ENCODE measurements at places on chromosomes 5 and 9.

- no peak for DNase-seq
These were observed 6.0 kb downstream of the RALGDS start for GRCh38 chr9:133114886-133115603.

DNA sequence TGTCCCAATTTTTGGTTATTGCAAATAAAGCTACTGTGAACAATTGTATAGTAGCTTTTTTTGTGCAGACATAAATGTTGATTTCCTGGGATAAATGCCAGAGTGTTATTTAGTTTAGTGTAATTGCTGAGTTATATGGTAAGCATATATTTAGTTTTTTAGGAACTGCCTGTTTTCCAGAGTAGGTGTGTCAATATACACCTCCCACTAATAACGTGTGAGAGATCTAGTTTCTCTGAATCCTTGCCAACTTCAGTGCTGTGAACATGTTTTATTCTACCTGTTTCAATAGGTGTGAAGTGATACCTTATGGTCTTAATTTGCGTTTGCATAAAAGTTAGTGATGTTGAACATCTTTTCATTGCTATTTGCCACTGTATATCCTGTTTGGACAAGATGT lies 9.1 kb upstream of the OR2S2 start:
- DNase-seq: no peak

DNA sequence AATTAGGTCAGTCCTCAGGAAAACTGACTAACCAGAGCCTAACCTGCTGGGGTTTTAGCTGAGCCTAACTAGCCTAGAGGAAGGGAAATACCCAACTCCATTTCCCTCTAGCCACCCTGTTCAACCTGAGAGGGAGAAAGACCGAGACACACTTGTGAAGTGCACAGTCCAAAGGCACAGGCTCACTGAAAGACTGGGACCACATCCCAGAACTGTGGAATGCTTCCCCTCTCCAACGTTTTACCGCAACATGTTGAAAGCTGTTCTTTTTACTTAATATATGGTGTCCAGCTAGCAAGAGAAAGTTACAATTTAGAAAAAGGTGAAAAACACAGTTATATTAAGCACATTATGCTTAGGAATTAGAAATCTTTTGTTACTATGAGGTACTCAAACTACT lies 76.8 kb upstream of the SIMC1 start:
- no peak for DNase-seq

- no peak for DNase-seq
These were observed 126.0 kb downstream of the STK32A start for GRCh38 chr5:147360816-147361215.

DNA sequence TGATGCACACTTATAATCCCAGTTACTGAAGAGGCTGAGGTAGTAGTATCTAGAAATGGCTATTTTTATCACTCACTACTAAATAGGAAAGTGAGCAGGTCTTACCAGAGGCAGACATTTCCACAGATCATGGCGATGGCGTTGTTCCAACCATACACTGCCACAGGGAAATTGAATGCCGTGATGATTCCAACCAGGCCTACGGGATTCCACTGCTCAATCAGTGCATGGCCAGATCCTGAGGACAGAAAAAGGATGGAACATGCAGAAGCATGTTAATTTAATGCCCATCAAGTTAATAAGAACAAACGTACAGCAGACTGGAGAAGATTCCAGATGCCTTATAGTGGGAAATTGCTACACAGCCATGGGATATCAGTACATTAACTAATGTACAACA lies 18.0 kb downstream of the ALDH7A1 start:
- DNase-seq: no peak

DNA sequence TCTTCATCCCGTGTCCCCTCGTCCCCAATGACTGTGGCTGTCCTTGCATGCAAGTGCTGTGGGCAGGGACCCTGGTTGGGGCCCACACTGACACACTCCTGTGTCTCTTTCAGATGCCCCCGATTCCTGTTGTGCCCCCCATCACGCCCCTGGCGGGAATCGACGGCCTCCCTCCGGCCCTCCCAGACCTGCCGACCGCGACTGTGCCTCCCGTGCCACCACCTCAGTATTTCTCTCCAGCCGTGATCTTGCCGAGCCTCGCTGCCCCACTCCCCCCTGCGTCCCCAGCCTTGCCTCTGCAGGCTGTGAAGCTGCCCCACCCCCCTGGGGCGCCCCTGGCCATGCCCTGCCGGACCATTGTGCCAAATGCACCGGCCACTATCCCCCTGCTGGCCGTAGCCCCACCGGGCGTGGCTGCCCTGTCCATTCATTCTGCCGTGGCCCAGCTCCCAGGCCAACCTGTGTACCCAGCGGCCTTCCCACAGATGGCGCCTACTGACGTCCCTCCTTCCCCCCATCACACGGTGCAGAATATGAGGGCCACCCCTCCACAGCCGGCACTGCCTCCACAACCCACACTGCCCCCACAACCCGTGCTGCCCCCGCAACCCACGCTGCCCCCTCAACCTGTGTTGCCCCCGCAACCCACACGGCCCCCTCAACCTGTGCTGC lies 75.0 kb downstream of the WNK2 start:
- no peak for DNase-seq

DNA sequence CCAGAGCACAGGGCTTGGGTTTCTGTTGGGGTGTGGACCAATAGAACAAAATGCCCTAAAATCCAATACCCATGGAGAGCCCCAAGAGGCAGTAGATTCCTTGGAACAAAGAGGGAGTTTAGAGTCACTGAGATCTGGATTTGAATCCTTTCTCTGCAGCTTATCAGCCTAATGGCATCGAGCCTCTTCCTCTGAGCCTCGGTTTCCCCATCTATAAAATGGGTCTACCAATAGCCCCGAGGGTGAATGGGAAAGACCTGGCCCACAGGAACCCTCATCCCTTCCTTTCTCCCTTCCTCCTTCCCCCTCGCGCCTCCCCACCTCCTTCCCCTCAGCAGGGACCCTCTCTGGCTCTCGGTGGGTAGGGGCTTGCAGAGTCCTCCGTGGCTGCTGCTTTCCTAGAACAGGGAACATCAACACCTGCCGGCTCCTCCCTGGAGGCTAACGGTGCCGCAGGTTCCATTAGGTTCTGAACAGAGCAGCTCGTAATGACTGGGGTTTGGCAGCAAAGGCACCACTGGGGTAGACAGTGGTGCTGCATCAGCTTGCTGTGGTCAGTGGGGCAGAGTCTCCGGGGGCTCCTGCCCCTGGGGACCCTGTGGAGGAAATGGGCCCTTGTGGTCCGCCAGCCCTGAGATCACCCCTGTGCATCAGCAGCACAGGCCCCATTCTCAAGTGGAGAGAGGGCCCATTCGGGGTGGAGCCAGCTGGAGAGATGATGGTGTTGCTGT lies 40.3 kb downstream of the NEK6 start:
- DNase-seq: no peak

- no peak for DNase-seq
These were observed 8.1 kb downstream of the MCIDAS start for GRCh38 chr5:55218967-55219366.

DNA sequence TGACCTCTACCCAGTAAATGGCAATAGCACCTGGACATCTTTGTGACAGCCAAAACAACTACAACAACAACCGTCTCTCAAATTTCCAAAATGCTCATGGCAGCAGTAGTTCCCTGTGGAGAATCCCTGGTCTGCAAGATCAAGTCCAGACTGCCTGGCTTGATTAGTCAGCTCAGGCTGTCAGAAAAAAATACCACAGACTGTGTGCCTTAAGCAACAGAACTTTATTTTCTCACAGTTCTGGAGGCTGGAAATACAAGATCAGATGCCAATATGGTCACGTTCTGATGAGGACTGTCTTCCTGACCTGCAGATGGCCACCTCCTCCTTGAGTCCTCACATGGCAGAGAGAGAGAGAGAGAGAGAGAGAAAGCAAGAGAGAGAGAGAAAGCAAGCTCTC lies 52.3 kb upstream of the MOCS2 start:
- no peak for DNase-seq

- DNase-seq: no peak
These were observed 1039.9 kb downstream of the TLE1 start for GRCh38 chr9:80649496-80649895.

- no peak for DNase-seq
These were observed 18.1 kb upstream of the RGMB start for GRCh38 chr5:98755406-98755805.

GRCh38 chr5:81698813-81699212 lies 52.1 kb downstream of the SSBP2 start:
- no peak for DNase-seq

- no peak for DNase-seq
These were observed 16.4 kb downstream of the CD274 start for GRCh38 chr9:5466766-5467165.

DNA sequence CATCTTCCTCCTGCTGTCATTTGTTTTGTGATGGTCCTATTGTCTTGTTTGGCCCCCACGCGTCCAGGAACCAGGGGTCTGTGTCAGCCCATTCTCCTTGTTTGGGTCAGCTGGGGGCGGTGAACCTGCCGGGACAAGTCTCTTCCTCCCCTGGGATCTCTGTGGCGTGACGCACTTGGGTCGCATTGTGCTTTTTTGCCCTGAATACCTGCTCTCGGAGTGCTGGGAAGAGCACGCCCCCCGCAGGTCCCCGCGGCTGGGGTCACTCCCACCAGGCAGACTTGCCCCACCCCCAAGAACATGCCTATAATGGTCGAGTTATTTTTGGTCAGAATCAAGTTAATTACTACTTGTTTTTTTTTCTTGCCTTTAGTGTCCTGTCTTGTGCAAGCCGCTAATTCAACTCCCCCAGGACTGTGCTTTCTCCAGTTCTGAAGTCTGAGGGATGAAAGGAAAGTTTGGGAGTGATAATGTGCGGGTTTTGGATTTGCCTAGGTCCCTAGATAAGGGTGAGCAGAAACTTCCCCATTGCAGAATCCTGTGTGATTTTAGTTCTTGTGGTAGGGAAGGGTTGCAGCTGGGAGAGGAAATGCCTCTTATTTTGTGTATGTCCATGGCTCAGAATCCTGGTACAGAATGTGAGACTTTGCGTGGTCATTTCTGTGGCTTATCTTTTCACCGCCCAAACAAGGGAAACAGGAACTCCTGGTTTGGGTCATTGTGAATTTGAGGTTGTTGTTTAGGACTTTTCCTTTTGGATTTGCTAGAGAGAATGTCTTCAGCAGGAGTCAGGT lies 789 bp downstream of the ACER2 start:
- no peak for DNase-seq

DNA sequence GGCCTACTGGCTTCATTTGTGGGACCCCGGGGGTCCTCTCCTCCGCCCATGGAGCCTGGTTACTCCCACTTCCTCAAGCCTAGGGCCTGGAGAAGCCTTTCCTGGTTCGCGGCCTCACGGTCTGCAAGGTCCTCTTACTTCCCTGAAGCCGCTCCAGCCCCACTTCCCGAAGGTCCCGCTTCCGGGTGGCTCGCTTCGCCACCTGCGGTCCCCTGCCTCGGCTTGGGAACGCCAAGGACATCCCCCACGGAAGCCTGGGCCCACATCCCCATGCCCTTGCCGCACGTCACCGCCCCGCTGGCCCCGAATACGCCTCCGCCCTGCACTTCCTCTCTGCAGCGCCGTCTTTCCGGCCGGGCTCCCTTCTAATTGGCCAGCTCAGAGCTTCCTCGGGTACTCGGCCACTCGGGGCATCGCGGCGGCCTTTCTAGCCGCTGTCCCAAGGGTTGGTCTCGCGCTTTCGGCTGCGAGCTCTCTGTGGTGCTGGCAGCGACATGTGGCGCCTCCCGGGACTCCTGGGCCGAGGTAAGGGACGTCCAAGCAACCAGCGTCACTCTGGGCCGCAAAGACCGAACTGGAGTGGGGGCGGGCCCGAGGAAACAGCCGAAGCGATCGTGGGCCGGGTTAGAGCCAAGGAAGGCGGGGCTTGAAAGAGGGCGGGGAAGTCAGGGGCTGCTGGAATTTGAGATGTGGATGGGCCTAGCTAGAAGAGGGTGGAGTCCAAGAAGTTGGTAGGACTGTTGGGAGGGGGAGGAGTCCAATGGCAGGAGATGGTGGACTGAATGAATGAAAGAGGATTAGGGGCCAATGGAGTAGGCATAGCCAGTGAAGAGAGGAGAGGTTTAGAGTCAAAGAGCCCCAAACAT lies at the start of gene DELE1:
Gene DELE1 (plus strand): TSS at position 424 of the 866 bp plus-strand sequence. CDS start 71 bp downstream, at position 495.
- DNase-seq: peak; percentile 79

Data from fibroblast of skin of left biceps (primary cell).